Thymus (tissue), 14 donors: ENCODE measurements at places on chromosomes 12 and 14.

GRCh38 chr12:83186419-83186818 lies 499.7 kb downstream of the TMTC2 start:
- H3K4me3 ChIP-seq = no peak overlapping the region
- no peaks in the 10 kb centered on the region for H3K4me1 ChIP-seq
- no peak overlapping the region for H3K27ac ChIP-seq
- no peak for DNase-seq

DNA sequence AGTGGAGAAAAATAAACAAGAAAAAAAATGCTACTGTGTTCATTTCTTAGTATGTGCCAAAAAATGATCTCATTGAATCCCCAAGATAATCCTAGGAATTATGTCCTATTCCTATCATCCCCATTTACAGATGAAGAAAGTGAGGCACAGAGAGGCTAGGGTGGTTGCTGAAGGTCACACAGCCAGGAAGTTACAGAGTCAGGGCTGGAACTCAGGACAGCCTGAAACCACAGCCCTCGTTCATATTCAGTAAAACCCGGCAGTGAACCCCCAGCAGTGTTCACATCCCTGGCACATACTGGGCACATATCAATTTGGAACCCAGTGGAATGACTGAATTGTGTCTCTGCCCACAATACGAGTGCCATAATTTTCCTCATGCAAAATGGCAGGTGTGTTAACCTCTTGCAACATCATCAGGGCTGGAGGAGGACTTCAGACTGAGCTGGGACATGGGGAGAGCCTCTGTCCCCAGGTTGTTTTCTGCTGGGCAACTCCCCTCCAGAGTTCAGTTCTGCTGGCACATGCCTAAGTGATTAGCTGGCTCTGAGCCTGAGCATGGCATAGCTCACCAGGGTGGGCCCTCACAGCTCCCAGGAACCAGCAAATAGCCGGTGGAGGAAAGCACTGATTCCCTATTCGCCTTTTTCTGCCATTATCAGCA lies 2.0 kb upstream of the PPP1CC start:
- H3K4me1 ChIP-seq = peaks cover 12% of the 10 kb centered on the region
- H3K27me3 ChIP-seq = no peaks in the 10 kb centered on the region
- H3K4me3 ChIP-seq = no peak overlapping the region

- DNase-seq = no peak
- no peaks in the 10 kb centered on the region for H3K36me3 ChIP-seq
- no peaks in the 10 kb centered on the region for H3K4me1 ChIP-seq
These were observed 7.5 kb downstream of the OR6C65 start for GRCh38 chr12:55407866-55408265.

- no peak for DNase-seq
- no peaks in the 10 kb centered on the region for H3K36me3 ChIP-seq
- no peaks in the 10 kb centered on the region for H3K4me1 ChIP-seq
- no peak overlapping the region for H3K4me3 ChIP-seq
These were observed 39.3 kb downstream of the CCDC177 start for GRCh38 chr14:69535230-69535848.

DNA sequence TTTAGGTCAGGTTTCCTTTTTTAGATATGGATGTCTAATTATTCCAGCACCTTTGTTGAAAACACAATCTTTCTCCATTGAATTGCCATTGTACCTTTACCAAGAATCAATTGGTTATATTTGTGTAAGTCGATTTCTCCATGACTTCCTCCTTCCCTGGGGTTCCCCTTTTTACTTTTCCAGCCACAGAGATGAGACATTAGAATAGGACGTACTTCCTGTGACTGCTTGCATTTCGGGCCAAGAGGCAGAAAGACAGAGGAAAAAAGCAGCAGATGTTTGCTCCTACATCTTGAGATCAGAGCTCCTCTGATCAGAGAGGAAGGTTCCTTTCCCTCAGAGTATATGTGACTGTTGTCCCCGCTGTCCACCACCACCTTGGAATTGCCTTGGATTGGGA lies 453.7 kb upstream of the RGS6 start:
- peaks cover 13% of the 10 kb centered on the region for H3K4me1 ChIP-seq
- no peaks in the 10 kb centered on the region for H3K27me3 ChIP-seq
- DNase-seq = no peak
- no peak overlapping the region for H3K27ac ChIP-seq
- no peak overlapping the region for H3K4me3 ChIP-seq

- no peaks in the 10 kb centered on the region for H3K36me3 ChIP-seq
- H3K4me1 ChIP-seq = no peaks in the 10 kb centered on the region
- no peak for DNase-seq
- no peak overlapping the region for H3K4me3 ChIP-seq
- H3K27ac ChIP-seq = no peak overlapping the region
These were observed 45.4 kb downstream of the TUNAR start for GRCh38 chr14:95922080-95922479.

DNA sequence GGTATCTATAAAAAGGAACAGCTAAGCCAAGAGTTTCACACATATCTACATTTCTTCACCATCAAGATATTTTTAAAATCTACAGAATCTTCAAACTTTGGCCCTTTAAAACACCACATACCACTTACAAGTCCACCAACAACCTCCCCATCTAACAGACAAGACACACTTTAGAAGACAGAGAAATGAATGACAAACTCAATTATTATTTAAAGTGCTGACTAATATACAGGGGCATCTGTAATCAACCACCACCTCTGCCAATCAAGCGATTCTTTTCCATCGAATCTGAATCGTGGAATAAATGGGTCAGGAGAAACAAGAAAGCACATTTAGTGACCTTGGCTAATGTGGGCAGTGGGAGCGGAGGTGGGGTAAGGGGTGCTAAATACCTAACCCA lies 7.7 kb downstream of the SETD3 start:
- H3K27me3 ChIP-seq = no peaks in the 10 kb centered on the region
- no peak for DNase-seq
- no peaks in the 10 kb centered on the region for H3K4me1 ChIP-seq
- H3K27ac ChIP-seq = no peak overlapping the region
- H3K4me3 ChIP-seq = no peak overlapping the region
- no peaks in the 10 kb centered on the region for H3K36me3 ChIP-seq

GRCh38 chr12:82797480-82797879 lies 110.8 kb downstream of the TMTC2 start:
- DNase-seq = no peak
- H3K27me3 ChIP-seq = no peaks in the 10 kb centered on the region
- no peak overlapping the region for H3K4me3 ChIP-seq
- H3K36me3 ChIP-seq = no peaks in the 10 kb centered on the region

GRCh38 chr14:102695167-102695555 lies 82.1 kb upstream of the TRAF3 start:
- H3K27me3 ChIP-seq = no peaks in the 10 kb centered on the region
- peaks cover 10% of the 10 kb centered on the region for H3K4me1 ChIP-seq
- no peak for DNase-seq
- H3K36me3 ChIP-seq = no peaks in the 10 kb centered on the region

DNA sequence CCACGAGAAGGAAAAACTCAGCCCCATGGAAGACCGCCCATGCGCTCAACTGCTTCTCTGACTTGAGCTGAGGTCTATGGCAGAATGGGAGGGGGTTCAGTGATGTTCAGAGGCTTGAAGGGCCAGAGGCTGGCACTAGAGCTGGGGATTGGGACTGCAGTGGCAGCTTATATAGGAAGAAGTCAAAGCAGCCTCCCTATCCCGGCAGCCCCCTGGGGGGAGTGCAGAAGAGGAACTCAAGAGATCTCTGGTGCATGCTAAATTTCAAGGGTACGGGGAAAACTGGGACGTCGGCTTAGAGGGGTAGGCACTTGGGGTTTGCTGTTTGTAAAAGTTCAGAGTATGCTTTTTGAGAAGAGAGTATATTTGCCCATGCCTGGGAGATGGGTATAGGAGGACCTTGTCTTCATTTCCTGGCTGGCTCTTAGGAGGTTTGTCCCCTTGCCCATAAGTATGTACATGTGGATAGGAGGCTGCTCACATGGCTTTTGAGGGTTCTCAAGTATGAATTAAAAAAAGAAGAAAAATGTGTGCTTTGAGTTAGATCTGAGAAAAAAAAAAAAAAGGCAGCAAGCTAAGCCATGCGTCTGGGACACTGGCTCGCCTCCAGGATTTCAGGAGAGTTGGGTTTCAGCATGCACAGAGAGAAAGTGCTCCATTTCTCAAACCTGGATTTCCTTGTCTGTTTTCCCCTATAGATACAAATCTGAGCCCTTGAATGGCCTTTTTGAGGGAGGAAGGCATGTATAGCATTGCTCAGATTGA lies 3.2 kb upstream of the MEG3 start:
- H3K27me3 ChIP-seq = peaks cover 12% of the 10 kb centered on the region
- DNase-seq = no peak
- H3K4me3 ChIP-seq = no peak overlapping the region
- no peaks in the 10 kb centered on the region for H3K4me1 ChIP-seq

DNA sequence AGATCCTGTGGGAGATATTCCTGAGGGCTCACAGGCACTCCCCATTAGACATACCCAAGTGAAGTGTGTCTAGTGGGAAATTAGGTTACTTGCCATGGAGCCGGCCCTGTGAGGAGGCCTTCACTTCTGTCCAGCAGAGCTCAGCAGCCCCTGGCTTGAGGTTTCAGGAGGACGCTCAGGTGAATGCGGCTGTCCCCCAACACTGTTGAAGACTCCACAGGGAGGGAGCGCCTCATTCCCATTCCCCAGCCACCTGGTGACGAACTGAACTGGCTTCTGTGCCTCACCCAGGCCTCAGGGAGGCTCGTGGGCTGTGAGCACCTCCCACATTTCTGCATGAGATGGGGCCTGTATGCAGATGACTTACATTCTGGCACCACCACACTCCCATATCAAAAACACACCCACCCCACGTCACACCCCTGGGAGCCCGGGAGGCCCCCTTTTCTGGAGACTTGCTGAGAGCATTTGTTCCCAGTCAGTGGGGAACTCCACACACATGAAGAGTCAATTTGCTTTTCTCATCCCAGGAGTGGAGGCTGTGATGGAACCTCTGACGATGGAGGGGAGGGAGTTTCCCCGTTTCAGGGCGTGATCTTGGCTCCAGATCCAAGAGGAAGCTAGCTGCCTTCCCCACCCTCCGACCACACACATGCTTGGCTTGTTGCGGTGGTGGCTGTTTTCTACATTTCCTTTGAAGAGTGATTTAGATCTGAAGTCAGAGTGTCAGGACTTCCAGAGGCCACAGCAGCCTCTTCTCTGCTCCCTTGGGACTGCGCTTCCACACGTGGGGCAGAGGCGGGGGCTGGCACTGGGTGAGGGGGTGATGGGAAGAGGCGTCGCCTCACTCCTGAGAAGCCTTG lies 120.7 kb downstream of the ADGRD1 start:
- H3K4me1 ChIP-seq = peaks cover 15% of the 10 kb centered on the region
- no peaks in the 10 kb centered on the region for H3K27me3 ChIP-seq
- H3K36me3 ChIP-seq = no peaks in the 10 kb centered on the region
- H3K4me3 ChIP-seq = no peak overlapping the region

GRCh38 chr12:90120627-90121026 lies 412.0 kb upstream of the ATP2B1 start:
- DNase-seq = no peak
- no peak overlapping the region for H3K4me3 ChIP-seq
- H3K36me3 ChIP-seq = no peaks in the 10 kb centered on the region

DNA sequence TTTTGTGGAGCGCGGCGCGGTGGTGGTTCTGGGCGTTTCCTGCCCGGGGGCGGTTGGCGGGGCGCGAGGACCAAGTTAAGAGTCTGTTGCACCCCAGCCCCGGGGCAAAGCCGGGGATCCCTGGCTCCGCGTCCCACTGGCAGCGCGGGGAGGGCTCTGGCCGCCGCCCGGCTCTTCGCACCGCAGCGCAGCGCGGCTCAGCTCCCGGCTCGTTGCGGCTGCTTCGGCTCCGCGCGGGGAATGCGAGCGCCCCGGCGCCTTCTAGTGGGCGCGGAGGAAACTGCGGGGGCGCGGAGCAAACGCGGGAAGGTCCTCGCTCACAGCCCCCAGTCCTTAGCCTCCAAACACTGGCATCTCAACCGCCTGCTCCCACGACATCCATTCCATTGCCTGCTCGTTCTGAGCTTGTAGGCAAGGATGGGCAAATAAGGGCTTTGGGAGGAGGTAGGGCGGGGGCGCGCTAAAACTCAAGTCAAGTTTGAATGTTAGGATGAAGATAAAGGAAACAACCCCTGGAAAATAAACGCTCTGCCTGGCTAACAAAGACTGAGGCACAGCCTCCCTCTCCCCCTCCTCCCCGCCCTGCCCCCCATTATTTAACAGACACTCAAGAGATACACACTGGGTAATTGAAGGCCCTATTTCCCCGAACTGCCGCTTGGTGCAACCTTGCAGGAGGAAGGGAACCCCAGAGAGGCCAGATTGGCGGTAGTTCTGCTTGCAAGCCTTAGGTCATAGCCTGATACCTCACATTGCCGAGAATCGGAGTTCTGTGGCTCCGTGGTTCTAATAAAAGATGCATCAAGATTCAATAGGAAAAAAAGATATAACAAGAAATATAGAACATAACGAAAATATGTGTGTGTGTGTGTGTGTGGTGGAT lies at the start of gene B4GALNT1:
TSS of gene B4GALNT1 (minus strand) at position 244 of the 883 bp plus-strand sequence. CDS start 1,069 bp downstream, outside the sequence.
- peaks cover 76% of the 10 kb centered on the region for H3K27me3 ChIP-seq
- peak; percentile 73 for DNase-seq
- H3K4me1 ChIP-seq = peaks cover 11% of the 10 kb centered on the region
- no peak within 1 kb of the TSS for H3K27ac ChIP-seq

- DNase-seq = no peak
- H3K27me3 ChIP-seq = no peaks in the 10 kb centered on the region
- no peak overlapping the region for H3K4me3 ChIP-seq
- no peaks in the 10 kb centered on the region for H3K36me3 ChIP-seq
- no peaks in the 10 kb centered on the region for H3K4me1 ChIP-seq
These were observed 11.5 kb downstream of the ALG10 start for GRCh38 chr12:34033628-34034296.

DNA sequence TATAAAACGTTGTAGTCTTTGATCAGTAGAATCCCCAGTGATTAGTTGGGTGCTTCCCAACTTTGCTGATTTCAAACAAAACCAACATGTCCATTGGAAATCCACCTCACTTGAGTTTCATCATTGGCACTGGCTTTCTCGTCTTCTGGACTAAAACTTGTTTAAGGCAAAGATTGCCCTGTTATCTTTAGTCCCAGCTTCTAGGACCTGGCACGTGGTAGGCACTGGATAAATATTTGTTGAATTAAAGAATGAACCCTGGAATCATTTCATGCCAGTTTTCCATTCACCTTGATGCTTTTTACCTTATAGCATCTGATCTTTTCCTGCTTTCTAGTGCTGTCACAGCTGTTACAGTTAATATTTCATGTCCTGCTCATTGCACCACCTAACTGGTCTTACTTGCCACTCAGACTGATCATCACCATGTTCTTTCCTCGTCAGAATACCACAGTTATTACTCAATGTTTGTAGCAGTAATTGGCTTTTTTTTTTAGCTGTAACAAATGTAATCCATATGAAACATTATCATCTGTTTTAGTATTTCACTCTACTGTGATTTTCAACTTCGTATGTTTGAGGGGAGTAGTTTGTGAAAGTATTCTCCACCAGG lies 7.3 kb upstream of the C12orf50 start:
- no peaks in the 10 kb centered on the region for H3K36me3 ChIP-seq
- no peaks in the 10 kb centered on the region for H3K27me3 ChIP-seq
- H3K27ac ChIP-seq = no peak overlapping the region
- peak overlapping the region; percentile 87 for H3K4me3 ChIP-seq
